Left renal cortex interstitium (tissue), 4 donors: ENCODE measurements at places on chromosomes 3 and 15. TPM values are rescaled to one million over a fixed set of nuclear protein-coding genes. Genes with fewer than 3 reads are reported as not detected.

Gene PATL2
- 0.76 TPM for polyA plus RNA-seq

Gene GABRB3
- 7.8 TPM for polyA plus RNA-seq

Gene CFAP100
- polyA plus RNA-seq, result 0.40 TPM

Gene ALG1L2
- polyA plus RNA-seq, result 1.7 TPM

Gene MUC13
- polyA plus RNA-seq, result not detected

Gene UROC1
- 0.13 TPM for polyA plus RNA-seq

Gene PLA2G4D
- 0.08 TPM for polyA plus RNA-seq

Gene OR5H14
- not detected for polyA plus RNA-seq

DNA sequence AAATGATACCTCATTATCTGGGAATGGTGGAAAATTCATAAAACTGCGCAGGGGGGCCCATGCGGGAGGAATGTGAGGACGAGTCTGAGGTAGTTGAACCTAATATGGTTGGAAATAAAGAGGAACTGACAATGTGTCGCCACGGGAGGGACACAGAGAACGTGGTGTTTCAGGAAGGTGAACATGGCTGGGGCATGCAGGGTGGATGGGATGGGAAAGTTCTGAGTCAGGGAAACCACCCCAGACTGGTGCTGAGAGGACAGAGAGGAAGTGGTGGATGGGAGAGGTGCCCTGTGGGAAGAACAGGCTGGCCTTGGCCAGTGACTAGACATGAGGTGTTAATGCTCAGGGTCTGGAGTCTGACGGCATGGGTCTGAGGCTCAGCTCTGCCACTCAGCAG is 137.1 kb upstream of the WNT5A start:
- DNase-seq, result no peak

DNA sequence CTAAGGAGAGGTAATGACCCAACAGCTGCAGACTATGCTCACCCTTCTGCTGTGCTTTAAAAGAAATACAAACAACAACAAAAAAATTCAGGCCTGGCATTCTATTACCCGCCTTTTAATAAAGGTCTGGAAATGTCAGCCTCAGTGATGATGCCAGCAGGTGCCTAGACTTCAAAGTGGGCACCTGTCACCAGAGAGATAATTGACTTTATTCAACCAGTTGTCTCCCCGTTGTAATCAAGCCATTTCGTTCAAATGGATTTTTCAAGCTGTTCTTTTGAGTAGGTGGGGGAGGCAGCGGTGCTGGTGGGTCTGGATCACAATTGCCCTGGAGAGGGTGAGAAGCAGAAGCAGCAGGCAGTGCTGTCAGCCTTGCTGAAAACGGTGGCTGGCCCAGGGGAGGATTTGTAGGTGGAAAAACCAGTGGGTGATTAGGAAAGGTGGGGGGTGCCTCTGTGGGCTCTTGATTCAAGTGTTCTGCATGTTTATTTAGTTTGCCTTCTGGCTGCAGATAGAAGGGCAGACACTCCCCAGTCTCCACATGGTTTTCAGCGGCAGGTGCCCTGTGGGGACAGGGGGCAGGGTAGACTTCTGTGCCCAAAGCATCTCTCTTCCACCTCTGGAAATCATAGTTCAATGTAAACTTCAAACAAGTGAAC is 300.2 kb upstream of the SLCO3A1 start:
- no peak for DNase-seq

DNA sequence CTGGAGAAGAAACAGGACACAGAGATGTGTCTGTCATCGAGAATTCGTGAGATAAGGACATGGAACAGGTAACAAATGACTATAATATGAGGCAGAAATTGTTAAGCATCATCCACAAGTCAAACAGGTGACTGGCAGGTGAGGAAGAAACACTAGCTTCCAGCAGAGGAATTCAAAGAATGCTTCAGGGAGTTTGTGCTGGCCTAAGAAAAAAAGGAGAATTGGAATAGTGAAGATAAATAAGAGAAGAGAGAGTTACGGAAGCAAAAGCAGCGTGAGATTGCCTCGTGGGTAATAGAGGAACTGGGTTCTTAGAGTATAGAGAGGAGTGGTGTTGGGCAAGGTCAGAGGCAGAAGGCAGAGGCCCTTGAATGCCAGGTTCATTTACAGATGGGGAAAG is 22.9 kb upstream of the FGF12 start:
- no peak for DNase-seq

- DNase-seq, result no peak
Observed at GRCh38 chr3:175258763-175259162, 399.6 kb downstream of the NAALADL2 start.

- DNase-seq, result no peak
Observed at GRCh38 chr3:155302481-155302880, 9.0 kb upstream of the STRIT1 start.

DNA sequence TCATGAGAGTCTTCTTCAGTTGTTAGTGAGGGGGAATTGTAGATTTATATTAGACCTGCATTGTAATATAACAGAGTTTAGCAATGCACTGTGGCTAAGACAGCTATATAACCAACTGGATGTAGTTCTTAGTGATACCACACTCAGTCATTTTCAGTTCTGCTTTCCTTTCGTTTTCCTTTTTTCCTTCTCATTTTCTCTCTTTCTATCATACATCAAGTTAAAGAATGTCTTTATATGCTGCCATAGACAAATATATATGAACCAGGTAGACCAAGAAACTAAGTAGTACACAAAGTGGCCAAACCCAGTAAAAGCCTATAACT is 43.7 kb upstream of the CD47 start:
- no peak for DNase-seq

GRCh38 chr3:126081618-126082361 is 2.1 kb downstream of the SLC41A3 start:
- DNase-seq, result no peak

DNA sequence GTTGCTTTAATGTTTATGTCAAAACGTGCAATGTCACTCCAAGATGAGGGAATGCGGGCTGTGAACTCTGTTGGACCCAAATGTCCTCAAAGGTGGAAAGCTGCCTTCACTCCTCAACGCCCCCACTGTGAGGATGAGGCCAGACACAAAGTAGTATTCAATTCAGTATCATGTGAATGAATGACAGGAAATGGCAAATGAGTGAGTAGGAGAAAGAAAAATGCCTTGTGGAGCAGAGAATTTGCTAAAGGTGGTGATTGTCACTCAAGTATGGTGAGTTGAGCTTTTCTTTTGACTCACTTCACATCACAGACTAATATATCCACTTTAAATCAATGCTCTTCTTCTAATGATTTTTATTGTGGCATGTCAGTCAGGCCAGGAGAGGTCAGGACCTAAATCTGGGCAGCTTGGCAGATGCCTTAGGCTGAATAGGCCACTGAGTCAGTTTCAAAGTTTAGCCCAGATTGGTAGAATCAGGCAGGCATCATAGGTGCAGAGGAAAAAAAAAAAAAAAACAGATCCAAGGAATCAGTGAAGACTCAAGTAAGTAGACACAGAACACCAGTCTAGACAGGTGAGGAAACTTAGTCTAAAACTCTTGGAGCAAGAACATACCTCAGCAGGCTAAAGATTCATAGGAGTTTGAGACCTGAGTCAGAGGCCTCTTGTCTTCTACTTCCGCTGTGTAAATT is 71.0 kb upstream of the ZBED2 start:
- DNase-seq, result no peak

- DNase-seq, result no peak
Observed at GRCh38 chr3:16359331-16359730, 94.3 kb downstream of the OXNAD1 start.

- no peak for DNase-seq
Observed at GRCh38 chr3:156865732-156866131, 39.6 kb downstream of the LEKR1 start.

DNA sequence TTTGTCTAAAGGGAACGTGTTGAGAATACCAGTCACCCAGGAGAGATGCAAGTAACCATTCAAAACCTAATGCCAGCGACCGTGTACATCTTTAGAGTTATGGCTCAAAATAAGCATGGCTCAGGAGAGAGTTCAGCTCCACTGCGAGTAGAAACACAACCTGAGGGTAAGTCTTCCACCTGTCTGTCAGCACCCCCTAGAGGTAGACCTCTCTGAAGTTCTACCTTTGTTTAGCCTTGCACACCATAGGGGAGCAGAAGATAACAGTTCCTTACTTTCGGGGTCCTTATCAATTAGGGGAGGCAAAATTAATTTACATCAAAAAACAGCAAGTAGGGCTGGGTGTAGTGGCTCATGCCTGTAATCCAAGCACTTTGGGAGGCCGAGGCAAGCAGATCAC is 124.4 kb downstream of the HCN4 start:
- no peak for DNase-seq

DNA sequence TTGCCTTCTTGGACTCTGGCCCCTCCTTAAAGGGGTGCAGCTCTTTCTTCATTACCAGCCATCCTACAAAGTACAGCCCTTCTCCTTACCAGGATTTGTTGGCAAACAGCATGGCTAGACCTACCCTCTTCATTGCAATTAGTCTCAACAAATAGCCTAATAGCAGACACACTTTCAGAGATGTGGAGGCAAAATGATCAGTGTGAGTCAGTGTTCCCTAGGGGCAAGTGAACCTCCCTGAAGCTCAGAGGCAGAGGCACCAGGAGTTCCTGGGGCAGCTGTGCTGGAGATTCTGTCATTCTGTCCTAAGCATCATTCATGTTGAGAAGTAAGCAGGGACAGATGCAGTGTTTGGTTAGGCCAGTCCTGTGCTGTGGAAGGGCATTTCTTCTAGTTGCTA is 14.6 kb upstream of the MECOM start:
- DNase-seq, result no peak

GRCh38 chr3:25863416-25863959 is 73.6 kb downstream of the OXSM start:
- DNase-seq, result no peak

DNA sequence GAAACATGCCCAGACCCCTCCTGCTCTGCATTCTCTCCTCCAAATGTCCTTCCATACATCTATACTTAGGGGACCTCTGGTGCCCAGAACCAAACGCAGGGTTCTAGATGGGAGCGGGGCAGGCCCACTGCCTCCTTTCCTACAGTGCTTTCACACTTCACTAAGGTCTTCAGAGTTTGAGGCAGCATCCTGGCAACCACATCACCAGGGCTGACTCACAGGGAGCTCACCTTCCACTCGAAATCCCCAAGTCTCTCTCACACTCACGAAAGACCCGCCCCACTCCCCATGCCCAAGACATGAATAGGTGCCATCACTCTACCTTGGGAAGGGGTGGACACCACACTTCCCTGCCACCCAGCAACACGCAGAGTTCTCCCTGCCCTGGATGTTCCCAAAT is 18.9 kb downstream of the HOMER2 start:
- DNase-seq, result no peak

DNA sequence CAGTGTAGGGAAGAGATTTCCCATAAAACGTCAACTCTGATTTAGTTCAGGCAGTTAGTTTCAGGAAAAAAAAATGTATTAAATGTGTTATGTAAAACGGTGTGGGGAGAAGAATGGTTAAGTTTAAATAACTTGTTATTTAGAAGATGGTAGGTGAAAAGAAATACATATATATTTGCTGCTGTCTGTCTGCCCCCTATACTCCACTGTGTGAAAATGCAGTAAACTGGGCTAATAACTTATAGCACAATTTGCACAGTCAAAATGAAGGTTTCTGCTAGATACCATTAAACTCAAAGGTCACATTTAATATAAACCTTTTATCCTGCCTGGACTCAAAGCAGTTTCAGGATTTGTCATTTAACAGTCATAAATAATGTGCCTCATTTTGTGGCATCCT is 515.0 kb downstream of the FGF12 start:
- no peak for DNase-seq

DNA sequence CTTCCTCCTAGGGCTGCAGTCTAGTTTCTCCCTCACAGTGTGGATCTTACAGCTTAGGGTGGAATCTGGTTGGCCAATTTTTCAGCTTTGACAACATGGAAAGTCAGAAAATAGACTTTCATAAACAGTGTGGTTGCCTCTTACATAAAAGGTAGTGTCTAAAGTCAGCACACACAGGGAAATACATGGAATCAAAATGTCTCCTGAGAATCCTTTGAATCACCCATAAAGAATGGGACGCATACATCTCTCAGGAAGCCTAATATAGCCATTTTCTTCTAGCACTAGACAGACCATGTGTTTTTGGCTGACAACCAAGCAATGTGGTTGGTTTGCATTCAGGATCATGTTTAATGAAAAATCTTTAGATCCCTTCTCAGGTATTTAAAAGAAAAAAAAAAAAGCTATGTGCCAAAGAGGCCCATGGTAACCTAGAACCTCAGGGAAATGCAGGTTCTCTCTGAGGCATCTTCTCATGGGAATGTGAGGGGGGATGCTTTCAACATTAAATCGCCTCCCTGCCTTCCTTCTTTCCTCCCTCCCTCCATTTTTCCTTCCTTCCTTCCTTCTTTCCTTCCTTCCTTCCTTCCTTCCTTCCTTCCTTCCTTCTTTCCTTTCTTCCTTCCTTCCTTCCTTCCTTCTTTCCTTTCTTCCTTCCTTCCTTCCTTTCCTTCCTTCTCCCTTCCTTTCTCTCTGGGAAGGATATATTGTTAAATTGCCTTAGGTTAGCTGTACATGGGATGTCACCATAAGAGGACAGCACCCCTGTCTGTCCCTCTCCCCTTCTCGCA is 34.3 kb upstream of the ZBTB38 start:
- DNase-seq, result no peak

DNA sequence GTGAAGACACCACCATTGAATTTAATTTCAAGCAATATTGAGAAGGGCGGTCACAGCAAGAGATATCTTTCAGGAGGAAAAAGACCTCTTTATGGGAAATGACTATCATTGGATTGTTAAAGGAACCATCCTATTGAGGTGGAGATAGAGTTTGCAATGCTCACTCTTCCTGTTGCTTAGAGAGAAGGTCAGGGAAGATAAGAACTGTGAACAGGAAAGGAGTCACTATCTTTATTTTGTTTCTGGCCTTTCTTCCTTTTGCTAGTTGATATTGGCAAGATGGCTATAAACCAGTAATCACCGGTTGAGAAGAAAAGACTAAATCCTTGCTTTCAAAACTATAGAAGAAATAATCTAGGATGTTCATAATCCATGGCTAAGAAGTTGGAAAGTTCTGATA is 112.1 kb upstream of the TMEM108 start:
- DNase-seq, result no peak

GRCh38 chr3:174023421-174023820 is 625.9 kb downstream of the NLGN1 start:
- no peak for DNase-seq

DNA sequence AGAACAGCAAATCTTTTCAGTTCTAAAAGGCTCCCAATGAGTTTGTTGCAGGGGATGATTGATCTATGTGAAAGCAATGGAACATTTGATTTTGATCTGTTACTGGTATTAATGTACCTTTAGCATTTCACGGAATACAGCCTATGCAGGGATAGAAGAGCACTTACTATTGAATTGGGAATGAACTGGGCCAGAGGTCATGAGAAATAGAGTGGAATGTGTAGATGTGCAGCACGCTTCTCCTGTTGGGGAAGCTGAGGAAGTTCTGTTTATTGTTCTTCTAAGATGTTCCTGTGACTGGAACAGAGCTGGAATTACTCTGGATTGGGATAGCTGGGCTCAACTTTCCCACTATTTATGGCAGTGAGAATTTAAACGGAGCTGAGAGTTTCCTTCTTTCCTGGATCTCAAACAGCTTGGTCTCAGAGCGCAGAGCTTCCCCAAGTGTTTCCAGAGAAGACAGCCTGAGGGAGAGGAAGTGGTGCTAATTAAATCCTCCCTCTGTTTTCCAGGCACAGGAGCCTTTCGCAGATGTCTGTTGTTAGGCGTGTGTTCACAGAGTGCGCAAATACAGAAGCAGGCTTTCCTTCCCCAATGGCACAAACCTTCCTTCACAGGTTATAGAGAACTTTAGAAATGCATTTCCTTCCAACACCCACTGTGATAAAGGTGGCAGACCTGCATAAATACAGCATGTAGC is 32.5 kb downstream of the TPRG1 start:
- no peak for DNase-seq
